Substantia nigra (tissue), 51 donors: ENCODE measurements at places on chromosomes 2 and 18.

DNA sequence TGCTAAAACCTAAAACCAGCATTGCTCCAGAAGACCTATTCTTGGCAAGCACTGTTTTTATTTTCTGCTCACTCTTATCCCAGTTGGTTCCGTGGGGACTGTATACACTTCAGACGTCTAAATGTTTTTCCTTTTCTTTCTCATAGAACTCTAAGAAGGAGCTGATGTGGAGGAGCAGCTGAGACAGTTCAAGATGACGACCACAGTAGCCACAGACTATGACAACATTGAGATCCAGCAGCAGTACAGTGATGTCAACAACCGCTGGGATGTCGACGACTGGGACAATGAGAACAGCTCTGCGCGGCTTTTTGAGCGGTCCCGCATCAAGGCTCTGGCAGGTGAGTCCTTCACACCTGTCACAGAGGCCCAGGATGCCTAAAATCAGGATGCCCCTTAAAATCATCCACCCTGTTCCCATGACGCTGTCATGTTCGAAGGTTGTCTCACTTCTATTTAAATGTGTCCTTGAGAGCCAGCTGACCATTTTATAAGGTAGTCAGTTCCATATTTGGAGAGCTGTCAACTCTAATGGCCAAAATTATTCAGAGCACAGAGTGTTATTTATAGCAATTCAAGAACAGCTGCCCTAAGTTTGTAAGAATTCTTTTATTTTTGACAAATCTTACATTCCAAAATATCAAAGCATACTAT is 70.2 kb downstream of the SPTBN1 start:
- DNase-seq, result no peak

DNA sequence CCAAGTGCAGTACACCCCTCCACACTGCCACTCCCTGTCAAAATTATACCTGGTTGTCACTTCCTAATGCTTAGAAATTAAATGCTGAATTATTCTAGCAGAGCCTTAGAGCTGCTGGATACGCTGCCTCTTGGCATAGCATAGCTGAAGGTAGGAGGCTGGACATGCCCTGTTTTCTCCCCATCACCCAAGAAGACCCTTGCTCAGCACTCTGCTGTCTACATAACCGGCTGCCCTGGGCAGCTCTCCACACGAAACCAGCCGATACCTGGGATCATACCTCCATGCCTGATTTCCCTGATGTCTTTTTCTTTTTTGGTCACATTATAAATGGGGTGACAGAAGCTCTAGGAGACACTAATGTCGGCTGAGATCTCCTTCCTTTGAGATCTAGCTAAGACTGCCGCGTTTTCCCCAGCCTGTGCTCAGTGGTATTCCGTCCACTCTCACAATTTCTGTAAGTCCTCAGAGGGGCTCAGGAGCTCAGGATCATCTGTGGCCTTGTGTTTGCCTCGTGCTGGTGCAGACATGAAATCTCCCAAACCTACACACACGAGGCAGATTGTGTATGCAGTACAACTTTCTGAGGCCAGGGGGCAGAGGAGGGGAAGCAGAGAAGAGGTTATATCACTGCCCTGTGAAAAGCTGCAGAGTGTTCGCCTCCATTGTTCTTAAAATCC is 13.5 kb upstream of the ZAP70 start:
- DNase-seq, result peak; percentile 24

GRCh38 chr2:116810645-116811044 is 1003.8 kb upstream of the DDX18 start:
- DNase-seq, result no peak

DNA sequence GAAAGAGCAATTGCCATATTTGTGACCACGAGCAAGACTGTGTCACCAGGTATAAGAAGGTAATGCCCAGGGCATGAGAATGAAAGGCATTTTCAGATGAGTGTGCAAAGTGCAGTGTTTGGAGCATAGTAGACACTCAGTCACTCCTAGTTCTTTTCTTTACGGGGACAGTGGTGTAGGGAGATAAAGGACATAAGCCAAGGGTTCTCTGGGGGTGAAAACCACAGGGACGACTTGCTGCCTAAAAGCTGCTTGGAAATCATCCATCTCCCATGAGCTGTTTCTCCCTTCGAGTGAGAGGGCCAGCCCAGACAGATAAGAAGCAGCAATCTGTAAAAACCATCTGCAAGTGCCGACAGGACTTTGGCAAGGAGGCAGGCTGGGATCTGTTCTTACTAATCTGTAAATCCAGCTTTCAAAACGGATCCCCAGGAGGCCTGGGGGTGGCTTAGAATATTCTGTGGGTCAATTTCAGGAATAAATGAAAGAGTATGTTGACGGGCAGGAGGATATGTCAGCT is 221.6 kb downstream of the LPIN1 start:
- no peak for DNase-seq

GRCh38 chr2:186884587-186884986 is 35.6 kb upstream of the ZSWIM2 start:
- no peak for DNase-seq

GRCh38 chr2:128489526-128490273 is 171.0 kb upstream of the HS6ST1 start:
- DNase-seq, result no peak

DNA sequence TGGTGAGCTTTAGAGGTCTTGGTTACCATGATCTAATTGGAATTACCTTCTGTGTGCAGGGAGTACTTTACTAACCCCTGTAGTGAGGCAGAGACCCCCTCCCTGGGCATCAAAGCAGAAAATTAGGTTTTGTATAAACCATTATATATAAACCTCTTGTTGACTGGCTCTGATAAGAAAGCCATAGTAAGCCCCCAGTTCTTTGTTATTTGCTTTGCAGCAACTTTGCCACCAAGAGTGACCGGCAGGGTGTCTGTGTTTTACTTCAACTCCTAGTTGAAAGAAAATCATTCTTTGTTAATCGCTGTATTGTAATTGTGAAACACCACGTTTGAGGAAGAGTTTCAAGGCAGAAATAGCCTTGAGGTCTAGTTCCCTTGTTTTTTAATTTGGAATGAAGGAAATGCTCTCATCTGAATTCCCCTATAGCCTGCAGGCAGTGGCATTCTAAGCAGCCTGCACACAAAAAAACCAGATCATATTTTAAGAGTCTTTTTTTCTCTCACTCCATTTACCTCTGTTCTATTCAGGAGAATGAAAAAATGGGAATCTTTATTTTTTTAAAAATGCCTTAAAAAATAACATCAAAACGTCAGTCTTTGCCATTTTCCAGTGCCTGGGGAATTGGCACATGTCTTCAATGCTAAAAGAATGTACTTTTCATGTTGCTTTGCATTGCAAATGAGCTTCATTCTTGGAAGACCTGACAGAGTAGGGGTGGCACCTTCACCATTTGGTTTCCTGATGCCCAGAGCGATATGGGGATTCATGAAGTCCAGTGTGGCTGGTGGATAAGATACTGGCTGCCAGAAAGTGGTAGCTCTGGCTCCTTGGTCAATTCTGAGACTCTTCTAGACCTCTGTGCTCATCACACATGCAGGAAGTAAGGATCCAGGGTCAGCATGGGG is 338.1 kb downstream of the SLC4A3 start:
- DNase-seq, result no peak

GRCh38 chr2:223050900-223051504 is 988 bp upstream of the KCNE4 start:
- no peak for DNase-seq

- DNase-seq, result no peak
Observed at GRCh38 chr2:198056836-198057235, 252.4 kb downstream of the PLCL1 start.

DNA sequence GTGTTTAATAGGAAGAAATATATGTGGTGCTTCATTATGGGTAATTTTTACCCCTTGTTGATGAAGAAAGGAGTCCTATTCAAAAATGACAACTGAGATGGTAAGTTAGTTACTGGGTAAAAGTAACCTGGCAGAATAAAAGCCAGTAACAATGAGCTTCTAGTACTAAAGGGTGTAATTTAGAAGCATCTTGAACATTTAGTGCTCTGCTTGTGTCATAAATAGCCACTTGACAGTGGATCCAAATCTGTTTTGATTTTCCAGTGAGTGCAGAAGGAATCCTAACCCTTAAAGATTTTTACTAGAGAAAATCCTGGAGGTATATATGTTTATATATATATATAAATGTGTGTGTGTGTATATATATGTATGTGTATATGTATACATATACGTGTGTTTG is 15.1 kb downstream of the COMMD1 start:
- DNase-seq, result no peak

DNA sequence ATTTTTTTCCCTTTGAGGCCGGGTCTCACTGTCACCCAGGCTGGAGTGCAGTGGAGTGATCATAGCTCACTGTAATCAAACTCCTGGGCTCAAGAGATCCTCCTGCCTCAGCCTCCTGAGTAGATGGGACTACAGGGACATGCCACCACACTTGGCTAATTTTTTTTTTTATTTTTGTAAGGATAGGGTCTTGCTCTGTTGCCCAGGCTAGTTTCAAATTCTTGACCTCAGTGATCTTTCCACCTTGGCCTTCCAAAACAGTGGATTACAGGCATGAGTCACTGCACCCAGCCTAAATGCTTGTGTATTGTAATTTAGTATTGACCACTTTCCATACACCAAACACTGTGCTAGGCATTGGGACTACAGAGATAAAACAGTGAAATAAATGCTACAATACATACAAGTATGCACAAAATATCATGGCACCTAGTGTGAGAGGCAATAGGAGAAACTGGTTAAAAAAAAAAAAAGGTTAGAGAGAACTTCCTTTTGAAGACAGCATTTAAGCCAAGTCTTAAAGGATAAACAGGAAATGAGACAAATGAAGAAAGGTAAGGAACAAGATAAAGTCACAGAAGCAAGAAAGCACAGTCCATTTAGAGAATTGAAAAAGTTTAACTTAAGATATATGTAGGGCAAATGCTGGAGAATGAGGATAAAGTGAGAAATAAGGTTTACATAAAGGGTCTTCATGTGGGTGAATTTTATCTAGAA is 113.4 kb downstream of the GORASP2 start:
- no peak for DNase-seq

DNA sequence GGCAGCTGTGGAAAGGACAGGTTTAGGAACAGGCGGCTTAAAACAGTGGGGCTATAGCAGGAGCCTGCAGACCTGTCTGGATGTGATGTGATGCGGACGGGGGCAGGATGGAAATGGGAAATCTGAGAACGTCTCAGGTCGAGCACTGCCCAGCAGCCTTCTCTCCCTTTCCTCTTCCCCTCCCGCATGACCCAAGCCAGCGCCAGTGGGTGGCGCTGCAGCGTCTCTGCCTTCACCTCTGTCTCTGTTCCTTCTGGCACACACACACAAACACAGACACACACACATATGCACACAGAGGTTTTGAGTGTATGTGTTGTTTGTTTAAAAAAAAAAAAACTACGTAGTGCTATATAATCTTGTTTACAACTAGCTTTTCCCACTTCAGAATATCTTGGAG is 82.0 kb upstream of the SLC66A3 start:
- no peak for DNase-seq

DNA sequence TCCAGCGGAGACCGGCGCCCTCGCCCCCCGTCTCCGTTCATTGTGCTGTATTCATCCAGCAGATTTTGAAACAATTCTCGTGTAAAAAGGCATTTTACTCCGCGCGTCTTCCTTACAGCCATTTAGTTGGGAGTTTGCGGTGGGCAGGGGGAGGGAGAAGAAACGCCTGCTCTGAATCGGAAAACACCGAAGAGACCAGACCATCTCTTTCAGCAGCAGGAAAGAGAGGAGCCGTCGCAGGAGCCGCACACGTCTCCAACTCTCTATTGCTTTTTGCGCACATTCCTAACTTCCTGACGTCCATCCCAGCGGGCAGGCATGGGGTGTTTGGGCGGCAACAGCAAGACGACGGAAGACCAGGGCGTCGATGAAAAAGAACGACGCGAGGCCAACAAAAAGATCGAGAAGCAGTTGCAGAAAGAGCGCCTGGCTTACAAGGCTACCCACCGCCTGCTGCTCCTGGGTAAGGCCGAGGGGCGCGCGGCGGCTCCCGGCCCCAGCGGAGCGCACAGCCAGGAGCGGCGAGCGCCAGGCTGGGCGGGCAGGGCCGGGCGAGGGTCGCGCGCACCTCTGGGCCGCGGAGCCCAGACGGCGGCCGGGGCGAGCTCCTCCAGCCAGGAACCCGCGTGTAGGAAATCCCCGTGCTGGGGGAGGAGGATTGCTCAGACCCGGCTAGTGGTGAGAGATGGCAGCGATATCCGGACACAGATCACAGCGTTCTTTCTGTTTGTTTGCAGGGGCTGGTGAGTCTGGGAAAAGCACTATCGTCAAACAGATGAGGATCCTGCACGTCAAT is 63.2 kb downstream of the GNAL start:
- no peak for DNase-seq

- DNase-seq, result peak; percentile 66
Observed at GRCh38 chr2:172350839-172351479, 76.4 kb upstream of the ITGA6 start.

DNA sequence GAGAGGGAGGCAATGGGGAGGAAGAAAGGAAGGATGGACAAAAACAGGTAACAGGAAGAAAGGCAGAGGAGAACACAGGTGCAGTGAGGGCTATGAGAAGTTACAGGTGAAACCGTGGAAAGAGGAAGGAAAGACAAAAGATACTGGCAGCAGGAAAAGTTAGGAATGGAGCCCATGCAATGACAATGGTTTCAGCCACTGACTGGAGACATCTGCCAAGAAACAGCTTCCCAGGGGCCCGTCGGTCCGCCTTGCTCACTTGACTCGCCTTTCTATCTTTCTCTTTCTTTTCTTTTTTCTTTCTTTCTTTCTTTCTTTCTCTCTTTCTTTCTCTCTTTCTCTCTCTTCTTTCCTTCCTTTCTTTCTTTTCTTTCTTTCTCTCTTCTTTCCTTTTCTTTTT is 37.5 kb downstream of the ST8SIA5 start:
- no peak for DNase-seq

- no peak for DNase-seq
Observed at GRCh38 chr2:226575928-226576327, 223.7 kb downstream of the IRS1 start.

- no peak for DNase-seq
Observed at GRCh38 chr2:95323347-95324155, 26.4 kb downstream of the KCNIP3 start.

DNA sequence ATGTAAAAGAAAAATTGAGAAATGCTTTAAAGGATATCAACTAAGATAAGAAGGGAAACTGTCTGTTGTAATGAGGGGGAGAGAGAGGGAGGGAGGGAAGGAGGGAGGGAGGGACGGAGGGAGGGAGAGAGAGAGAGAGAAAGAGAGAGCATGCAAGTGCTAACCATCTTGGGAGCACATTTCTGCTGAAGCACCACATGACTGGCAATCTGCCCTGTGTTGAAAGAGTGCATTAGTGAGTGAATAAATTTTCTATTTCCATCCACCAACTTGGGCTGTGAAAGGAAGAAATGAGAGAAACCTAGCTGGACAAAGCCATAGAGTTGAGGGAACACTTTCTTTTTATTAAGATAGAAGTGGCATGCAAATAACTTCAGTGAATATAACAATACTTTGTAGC is 110.7 kb downstream of the TMX3 start:
- no peak for DNase-seq

DNA sequence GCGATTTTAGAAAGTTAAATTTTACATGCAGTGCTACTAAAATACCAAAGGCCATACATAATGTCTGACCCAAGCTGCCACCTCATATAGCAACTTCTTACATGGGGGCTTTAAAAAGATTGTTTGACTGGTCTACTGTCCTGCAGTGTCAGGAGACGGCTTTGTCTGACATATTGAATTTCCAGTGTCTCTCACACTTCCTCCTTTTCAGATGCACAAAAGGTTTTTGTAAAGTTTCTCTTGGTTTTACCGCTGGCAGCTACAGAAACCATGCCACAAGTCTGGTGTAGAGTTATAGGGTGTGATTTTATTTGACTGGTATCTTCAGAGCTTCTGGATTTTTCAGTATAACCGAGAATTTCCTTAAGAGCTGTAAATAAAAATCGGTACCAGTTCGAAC is 1.1 kb upstream of the ASAP2 start:
- DNase-seq, result no peak
